ENCODE measurements at places on chromosomes 12 and 14.

- no peak for DNase-seq
Observed at GRCh38 chr12:12718853-12719252, 1.7 kb downstream of the CDKN1B start.

GRCh38 chr12:49293056-49293956 lies 1.6 kb upstream of the PRPH start:
- no peak for DNase-seq

- peak; percentile 41 for DNase-seq
Observed at GRCh38 chr14:38342803-38343202, 86.9 kb upstream of the CLEC14A start.

- no peak for DNase-seq
Observed at GRCh38 chr12:114858388-114859146, 174.6 kb upstream of the TBX3 start.

GRCh38 chr12:26090836-26091510 lies 33.9 kb downstream of the BHLHE41 start:
- DNase-seq, result no peak

- no peak for DNase-seq
Observed at GRCh38 chr12:132248453-132249167, 80.8 kb downstream of the GALNT9 start.

DNA sequence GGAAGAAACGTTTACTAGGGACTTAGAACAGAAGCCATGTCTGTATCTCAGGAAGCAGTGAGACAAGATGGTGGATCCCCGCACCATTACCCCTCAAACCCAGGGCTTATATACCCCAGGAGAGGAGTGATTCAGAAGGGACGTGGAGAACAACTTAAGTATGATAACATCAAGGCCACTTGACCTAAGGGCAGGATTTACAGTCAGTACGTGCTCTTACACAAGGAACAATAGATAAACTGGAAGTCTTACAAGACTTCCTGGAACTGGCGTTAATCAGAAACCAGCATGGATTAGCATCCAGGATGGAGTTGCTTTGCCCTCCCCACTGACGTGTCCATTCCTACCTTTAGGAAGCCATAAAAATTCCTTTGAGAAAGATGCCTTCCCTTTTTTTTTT lies 8.6 kb upstream of the ETFBKMT start:
- DNase-seq, result no peak

GRCh38 chr12:13179211-13180074 lies 17.1 kb upstream of the EMP1 start:
- no peak for DNase-seq

GRCh38 chr12:51920046-51920445 lies 12.7 kb downstream of the ACVRL1 start:
- DNase-seq, result no peak

- DNase-seq, result no peak
Observed at GRCh38 chr14:92991536-92991935, 68.6 kb downstream of the CHGA start.

DNA sequence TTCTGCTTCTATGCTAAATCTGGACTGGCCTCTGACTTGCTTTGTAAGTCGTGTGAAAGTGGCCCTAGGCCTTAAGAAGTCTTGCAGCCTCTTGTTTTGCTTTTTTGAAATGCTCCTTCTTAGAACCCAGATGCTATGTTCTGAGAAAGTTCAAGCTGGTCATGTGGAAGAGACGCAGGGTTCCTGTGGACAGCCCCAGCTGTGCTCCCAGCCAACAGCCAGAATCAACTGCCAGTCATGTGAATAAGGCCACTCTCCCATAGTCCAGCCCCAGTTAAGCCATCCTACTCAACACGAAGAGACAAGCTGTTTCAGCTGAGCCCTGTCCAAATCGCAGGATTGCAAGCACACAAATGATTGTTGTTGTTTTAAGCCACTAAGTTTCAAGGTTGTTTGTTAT lies 37.3 kb upstream of the TBPL2 start:
- no peak for DNase-seq

- DNase-seq, result no peak
Observed at GRCh38 chr14:55760789-55761566, 181.0 kb downstream of the KTN1 start.

- DNase-seq, result no peak
Observed at GRCh38 chr14:73492670-73493069, 1.9 kb downstream of the RIOX1 start.

DNA sequence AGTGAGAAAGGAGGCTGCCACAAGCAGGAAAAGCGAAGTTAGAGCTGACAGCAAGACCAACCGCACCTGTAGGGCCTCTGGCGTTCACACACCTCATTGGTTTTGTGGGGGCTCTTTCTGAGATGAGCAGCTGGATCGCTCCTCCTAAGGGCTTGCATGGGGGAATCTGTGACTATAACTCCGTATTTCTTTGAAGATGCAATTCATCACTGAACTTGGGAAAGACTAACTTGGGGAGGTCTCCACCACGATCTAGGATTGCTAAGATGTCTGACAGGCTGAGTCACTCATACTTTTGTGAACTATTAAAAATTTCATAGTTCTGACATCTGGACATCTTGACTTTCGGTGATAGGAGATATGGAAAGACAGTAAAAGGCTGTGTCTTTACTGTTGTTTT lies 173.6 kb downstream of the ETV6 start:
- DNase-seq, result no peak

- DNase-seq, result no peak
Observed at GRCh38 chr12:107602446-107602845, 83.2 kb upstream of the PWP1 start.

- no peak for DNase-seq
Observed at GRCh38 chr12:14827043-14827442, 13.1 kb upstream of the SMCO3 start.

GRCh38 chr14:102768223-102769048 lies 8.8 kb upstream of the TRAF3 start:
- DNase-seq, result no peak

DNA sequence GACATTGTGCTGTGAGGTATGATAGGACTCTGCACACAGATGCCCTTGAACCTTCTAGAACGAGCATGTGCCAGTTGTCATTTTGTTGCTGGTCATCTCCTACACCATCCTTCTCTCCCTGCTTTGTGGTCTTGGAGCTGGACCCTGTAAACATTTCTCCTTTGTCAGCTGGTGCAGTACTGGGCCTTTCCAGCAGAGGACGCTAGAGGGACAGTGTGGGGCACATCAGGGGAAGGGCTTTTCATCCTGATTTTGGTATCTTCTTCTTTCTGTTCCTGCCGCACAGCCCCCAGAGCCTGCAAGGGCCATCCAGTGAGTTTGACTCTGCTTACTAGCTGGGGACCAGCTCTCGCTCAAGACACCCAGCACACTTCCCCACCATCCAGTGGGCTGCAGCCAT lies 484.6 kb downstream of the AACS start:
- no peak for DNase-seq

DNA sequence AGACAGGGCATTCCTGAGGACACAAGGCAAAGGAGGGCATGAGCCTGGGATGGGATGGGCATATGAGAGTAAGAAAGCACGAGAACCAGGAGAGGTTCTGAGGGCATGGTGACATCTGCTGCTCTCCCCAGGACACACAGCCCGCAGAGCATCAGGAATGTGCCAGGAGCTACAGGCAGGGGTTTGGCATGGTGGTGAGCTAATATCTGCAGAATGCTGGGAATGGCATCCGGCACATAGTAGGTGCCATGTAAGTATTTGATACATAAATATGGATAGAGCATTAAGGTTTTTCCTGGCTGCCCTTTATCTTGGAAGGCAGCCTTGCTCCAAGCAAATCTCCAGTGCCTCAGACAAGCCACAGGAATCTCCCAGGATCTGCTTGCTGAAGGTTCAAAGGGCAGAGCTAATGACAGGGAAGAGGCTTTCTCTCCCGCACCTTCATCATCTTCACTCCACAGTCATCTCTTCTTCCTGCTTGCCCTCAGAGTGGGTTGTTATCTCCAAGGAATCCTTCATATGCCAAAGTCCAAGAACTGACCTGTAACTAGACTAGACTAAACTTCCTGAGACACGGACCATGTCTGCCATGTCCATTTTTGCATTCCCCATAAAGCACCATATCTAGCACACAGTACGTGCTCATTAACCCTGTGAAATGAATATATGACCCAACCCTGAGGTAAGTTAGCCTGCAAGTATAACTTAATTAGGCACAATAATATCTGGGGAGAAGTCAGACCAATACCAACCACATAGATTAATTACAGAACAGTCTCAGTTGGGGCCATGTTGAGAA lies 62.0 kb upstream of the SCN8A start:
- DNase-seq, result no peak

GRCh38 chr12:97359021-97359690 lies 103.4 kb upstream of the RMST start:
- no peak for DNase-seq

- no peak for DNase-seq
Observed at GRCh38 chr14:53368066-53368465, 214.9 kb upstream of the DDHD1 start.

DNA sequence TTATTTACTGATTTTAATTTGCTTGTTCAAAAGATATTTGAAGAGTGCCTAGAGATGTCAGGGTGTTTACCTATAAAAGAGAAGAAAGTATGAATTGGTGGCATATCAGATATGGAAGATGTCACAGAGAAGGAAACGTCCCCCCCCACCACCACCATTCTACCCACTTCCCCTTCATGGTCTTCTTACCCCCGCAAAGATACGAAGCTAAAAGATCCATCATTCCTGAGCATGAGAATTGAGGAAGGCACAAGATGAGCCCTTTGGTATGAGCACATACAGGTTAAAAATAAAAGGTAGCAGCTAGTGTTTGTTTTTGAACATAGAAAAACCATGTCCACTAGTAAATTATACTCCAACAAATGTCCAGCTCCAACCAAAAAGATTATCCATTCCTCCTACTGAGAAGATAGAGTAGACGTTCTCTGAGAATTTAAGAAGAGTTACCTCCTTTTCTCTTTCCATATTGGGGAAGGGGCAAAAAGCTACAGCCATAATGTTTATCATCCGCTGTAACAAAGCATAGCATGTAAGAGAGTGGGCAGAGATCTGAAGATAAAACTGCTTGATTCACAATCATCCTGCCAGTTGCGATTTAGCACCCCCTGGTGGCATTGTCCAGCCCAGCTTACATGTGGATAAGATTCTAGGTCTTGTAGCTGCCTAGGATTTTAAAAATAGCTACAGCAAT lies 29.1 kb downstream of the NFYB start:
- peak; percentile 72 for DNase-seq

DNA sequence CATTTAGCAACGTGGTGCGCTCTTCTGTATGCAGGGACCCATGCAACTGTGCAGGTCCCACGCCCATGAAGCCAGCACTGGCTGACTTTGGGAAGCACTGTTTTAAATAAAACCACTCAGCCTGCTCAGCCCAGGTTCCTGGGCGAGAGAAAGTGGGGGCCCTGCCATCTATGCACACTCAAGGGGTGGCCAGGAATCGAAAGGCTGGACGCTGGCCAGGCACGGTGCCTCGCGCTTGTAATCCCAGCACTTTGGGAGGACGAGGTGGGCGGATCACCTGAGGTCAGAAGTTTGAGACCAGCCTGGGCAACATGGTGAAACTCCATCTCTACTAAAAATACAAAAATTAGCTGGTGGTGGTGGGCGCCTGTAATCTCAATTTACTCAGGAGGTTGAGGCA lies 179.9 kb upstream of the TBX3 start:
- no peak for DNase-seq

- no peak for DNase-seq
Observed at GRCh38 chr12:93460003-93460402, 7.3 kb upstream of the MRPL42 start.

GRCh38 chr14:104155513-104155912 lies 17.1 kb downstream of the KIF26A start:
- DNase-seq, result no peak

GRCh38 chr14:75531660-75532317 lies 9.5 kb downstream of the BATF start:
- DNase-seq, result no peak

DNA sequence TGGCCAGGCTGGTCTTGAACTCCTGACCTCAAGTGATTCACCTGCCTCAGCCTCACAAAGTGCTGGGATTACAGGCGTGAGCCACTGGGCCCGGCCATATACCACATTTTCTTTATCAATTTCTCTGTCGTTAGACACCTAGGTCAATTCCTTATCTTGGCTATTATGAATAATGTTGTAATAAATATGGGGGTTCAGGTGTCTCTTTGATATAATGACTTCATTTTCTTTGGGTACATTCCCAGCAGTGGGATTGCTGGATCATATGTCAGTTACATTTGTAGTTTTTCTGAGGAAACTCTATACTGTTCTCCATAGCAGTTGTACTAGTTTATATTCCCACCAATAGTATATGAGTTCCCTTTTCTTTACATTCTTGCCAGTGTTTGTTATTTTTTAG lies 67.8 kb upstream of the DDHD1 start:
- no peak for DNase-seq

DNA sequence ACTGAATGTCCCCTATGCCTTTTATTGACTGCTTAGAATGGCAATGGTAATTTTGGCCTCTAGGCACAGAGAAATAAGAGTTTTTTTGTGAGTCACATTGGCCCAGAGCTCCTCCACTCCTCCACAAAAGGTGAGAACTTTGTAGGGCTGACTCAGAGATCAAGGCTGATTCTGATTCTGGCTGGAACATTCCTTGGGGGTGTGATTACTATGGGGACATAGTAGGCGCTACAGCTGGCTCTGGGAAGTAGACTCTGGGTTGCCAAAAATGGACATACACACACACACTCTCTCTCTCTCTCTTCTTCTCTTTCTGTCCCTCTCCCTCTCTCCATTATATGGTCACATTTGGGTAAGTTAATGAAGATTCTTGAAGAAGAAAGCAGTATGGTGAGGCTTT lies 174.6 kb upstream of the DDHD1 start:
- DNase-seq, result no peak

GRCh38 chr12:68573406-68573805 lies 37.3 kb upstream of the RAP1B start:
- no peak for DNase-seq

DNA sequence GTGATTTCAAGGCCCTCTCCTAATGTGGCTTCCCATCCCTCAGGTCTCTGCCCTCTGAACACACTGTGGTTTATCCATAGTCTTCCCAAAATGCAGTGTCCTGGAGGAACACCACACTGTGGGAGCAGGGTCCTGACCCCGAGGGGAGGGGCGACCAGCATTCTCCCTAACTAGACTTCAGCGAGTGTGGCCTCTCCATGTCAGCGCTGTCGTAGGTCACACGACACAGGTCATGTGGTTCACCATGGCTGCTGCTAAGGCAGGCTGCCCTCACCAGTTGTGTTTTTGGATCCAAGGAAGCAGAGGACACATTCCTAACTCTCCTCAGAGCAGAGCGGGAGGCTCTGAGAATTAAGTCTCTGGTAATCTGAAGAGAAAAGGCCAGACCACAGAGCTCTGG lies 50.5 kb downstream of the SSH1 start:
- DNase-seq, result no peak

- DNase-seq, result no peak
Observed at GRCh38 chr12:97524812-97525211, 62.2 kb downstream of the RMST start.

DNA sequence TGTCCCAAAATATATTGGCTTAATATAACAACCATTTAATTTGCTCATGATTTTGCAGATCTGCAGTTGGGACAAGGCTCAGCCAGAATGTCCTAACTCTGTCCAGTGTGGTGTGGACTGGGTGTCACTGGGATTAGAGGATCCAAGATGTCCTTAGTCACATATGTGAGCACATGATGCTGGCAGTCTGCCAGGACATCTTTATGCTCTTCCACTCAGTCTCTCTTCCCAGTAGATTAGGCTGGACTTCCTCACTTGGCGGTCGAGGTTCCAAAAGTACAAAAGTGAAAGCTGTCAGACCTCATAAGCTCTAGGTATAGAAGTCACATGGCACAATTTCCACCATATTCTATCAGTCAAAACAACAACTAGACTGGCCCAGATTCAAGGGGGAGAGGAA lies 167.9 kb upstream of the NTF3 start:
- DNase-seq, result no peak

Measured in amniotic stem cell (primary cell).